ENCODE measurements at places on chromosomes 3 and 15. TPM values are rescaled to one million over a fixed set of nuclear protein-coding genes. Genes with fewer than 3 reads are reported as not detected.

Gene ASB14
- 0.05 TPM for total RNA-seq

Gene C3orf20
- total RNA-seq, result not detected

Gene CFAP91
- 0.45 TPM for total RNA-seq

Gene GOLGA6A
- total RNA-seq, result not detected

Gene ACTC1
- total RNA-seq, result 6,424 TPM

Gene FOXL2NB
- total RNA-seq, result 3.3 TPM

Measured in myocyte (in vitro differentiated cells).